ENCODE measurements at places on chromosomes 7 and 10. TPM values are rescaled to one million over a fixed set of nuclear protein-coding genes. Genes with fewer than 3 reads are reported as not detected.

The KCNH2 gene
- total RNA-seq: not detected

The CFAP46 gene
- total RNA-seq: 0.09 TPM

The GDF10 gene
- total RNA-seq: 11.1 TPM

The LRRN3 gene
- total RNA-seq: 2.7 TPM

The ACTA2 gene
- 73.5 TPM for total RNA-seq

The TWNK gene
- total RNA-seq: 4.8 TPM

The SFTPA1 gene
- not detected for total RNA-seq

The SMARCD3 gene
- 59.7 TPM for total RNA-seq

All from fibroblast of the aortic adventitia (primary cell).